Glomerular endothelial cell (primary cell): ENCODE measurements at places on chromosomes 1 and 21. TPM values are rescaled to one million over a fixed set of nuclear protein-coding genes. Genes with fewer than 3 reads are reported as not detected.

The CDCA8 gene
- total RNA-seq: 4.2 and 12.0 TPM in 2 replicates

The SLAMF8 gene
- total RNA-seq: not detected in 2 replicates

The TSEN15 gene
- 22.6 and 30.8 TPM in 2 replicates for total RNA-seq

The RAP1GAP gene
- 0.82 TPM in 1 of 2 replicates, not detected in the other for total RNA-seq

The OR2G6 gene
- total RNA-seq: not detected in 2 replicates

The FMOD gene
- total RNA-seq: 0.93 and 1.8 TPM in 2 replicates

The CFAP107 gene
- total RNA-seq: not detected in 2 replicates

The TNFRSF1B gene
- total RNA-seq: 11.0 and 31.9 TPM in 2 replicates

- DNase-seq: no peak
These were observed 33.2 kb upstream of the RD3 start for GRCh38 chr1:211525101-211525676.

- DNase-seq: no peak
These were observed 37.6 kb downstream of the FCRL2 start for GRCh38 chr1:157739229-157739901.

DNA sequence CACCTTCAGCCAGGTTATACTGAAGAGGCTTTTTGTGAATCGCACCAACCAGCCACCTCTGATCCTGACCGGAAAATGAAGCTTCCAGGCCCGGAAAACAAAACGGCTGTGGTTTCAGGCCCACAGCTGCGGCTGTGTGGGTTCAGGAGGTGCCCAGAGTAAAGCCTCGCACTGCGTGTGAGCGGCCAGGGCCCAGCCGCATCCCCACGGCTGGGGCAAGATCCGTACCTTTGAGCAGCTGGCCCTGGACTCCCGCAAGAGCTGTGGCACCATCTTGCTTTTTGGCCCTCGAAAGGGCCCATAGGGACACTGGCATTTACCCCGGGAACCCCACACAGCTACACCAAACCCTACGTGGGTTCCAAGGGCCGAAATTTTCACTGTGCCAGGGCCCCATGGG, 63.0 kb downstream of the GLUL start:
- DNase-seq: no peak

DNA sequence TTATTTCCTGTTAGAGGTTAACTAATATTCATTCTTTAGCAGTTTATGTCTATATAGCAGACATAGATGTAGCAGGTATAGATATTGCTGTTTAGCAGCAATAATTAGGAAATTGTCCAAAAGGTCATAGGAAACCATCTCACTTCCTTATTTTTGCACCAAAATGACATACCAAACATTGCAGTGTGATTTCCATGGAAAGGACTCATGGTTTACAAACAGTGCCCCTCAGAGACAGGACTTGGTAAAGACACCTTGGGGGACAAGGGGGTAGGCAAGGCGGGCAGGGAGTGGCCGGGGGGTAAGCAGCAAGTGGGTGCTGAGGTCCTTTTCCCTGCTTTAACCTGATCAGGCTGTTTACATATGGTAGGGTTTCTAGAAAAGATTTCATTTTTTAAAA, 30.5 kb downstream of the BATF3 start:
- DNase-seq: no peak

- DNase-seq: no peak
These were observed 1.9 kb upstream of the DENND2D start for GRCh38 chr1:111202366-111202706.
